ENCODE measurements at places on chromosomes 1 and 21.

GRCh38 chr1:80825067-80825466 is 975.7 kb upstream of the ADGRL2 start:
- no peak for DNase-seq

GRCh38 chr1:181091309-181092040 is 3.0 kb downstream of the IER5 start:
- no peak for DNase-seq

DNA sequence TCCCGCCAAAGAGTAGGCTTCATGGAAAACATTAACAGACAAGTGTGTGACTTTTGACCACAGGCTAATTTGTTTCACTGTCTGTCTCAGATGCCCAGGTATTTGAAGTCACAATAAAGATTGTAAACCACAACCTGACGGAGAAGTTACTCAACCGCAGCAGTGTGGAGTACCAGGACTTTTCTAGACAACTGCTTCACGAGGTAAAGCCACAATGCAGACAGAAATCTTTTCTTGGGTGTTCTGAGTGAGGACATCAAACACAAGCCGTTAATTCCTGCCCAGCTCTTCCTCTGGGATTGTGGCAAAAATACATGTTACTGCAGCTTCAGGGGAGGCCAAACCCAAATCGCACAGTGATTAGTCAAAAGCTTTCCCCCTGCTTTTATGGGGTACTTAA is 31.0 kb downstream of the UMODL1 start:
- DNase-seq, result no peak

DNA sequence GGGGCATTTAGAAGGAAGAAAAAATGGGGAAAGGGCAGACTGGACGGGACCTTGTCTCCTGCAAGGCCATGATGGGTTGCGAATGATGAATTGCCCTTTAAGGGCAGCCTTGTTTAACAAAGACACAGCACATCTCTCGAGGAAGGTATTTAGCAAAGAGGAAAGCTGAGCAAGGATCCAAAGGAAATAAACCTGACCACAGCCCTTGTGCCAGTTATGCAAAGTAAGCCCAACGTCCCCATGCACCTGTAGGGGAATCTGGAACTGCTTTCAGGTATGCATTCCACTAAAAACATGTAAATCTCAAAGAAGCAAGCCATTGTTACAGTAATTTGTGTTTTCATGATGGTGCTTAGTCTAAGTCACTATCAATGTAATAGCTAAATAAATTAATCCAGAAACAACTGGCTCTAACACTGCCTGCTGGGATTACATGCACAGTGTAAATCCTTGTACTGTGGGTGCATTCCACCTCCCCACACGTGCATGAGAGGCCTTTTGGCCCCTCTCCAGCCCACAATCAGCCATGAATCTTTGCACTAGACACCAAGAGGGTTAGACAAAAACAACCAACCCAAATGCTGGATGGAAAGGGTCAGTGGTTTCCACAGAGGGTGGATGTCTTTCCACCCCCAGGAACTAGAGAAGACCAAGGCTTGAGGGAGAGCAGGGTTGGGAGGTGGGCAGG is 228.8 kb upstream of the KAZN start:
- DNase-seq, result no peak

- DNase-seq, result no peak
Observed at GRCh38 chr1:27346991-27347624, 5.3 kb downstream of the SYTL1 start.

- no peak for DNase-seq
Observed at GRCh38 chr21:45343891-45344290, 56.2 kb upstream of the POFUT2 start.

- no peak for DNase-seq
Observed at GRCh38 chr1:25878690-25879089, 3.2 kb upstream of the PAQR7 start.

DNA sequence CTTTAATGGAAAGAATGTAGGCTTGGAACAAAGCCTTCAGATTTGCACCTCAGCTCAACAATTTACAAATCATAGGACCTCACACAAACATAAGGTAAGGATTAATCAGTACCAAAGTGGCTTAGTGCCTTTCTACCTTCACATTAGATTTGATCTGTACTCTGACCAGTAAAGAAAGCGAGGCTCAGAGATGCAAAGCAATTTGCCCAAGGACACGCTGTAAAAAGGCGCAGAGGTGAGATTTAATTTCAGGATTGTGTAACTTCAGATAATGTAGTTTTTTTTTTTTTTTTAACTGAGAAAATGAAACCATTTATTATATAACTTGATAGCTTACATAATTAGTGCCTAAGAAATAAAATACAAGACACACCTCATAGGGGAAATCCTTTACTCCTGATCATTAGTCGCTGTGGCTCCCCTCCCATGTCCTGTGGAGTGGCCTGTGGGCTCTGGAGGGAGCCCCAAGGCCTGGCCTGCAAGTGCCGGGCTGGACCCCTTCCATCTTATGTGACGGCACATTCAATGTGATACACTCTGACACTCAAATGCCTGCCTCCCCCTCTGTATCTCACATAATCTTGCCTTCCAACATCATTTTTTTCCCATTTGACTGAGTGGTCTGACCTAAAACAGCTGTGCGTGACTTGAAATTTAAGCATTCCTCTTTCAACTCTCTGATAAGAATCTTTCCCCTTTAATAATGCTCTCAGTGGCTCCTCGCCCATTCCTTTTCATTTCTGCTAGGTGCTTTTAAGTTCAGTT is 426.5 kb upstream of the DAB1 start:
- DNase-seq, result no peak

Measured in AG08396 (cell line).